ENCODE measurements at places on chromosomes 13 and 19.

DNA sequence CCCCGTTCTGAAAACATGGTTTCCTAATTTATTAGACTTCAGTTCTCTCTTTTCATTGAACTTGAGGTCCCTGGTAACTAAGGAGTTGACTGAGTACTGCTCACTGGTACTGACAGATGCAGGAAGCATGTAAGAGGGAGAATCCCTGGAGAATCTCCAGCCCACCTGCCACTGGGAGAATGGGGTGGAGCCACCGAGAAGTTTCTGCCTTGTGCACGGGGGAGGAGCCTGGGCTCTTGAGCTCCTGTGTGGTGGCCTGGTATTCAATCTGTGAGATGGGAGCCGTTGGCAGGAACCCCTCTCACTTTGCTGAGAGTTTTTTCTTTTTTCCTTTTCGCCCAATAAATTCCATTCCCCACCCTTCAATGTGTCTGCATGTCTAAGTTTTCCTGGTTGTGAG lies 13.2 kb upstream of the AKAP11 start:
- no peak for DNase-seq

DNA sequence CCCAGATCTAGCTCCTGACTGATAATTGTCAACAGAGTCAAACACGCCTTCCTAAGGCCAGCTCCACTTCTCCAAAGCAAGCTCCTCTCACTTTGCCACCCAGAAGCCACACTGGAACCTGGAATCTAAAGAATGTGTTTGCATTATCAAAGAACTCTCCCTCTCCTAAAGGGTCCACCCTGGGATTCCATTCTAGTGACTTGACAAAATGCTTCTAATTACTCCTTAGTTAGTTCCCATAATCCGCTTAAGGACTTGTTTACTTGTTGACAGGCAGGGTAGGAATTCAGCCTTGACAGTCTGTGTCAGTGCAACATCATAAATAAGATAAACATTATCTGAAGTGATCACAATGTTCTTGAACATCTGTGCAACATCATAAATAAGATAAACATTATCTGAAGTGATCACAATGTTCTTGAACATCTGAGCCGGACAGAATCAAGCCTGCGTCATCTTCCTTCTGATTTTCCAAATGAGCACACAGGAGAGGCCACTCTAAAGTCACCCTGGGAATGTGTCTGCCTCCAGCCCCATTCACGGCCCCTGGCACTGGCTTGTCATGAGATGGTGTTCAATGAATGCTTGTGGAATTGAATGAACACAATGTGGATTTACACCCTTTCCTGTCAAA lies 512.1 kb downstream of the IRS2 start:
- DNase-seq = no peak

- no peak for DNase-seq
Measured at GRCh38 chr13:30743319-30744055, 8.1 kb downstream of the ALOX5AP start.

DNA sequence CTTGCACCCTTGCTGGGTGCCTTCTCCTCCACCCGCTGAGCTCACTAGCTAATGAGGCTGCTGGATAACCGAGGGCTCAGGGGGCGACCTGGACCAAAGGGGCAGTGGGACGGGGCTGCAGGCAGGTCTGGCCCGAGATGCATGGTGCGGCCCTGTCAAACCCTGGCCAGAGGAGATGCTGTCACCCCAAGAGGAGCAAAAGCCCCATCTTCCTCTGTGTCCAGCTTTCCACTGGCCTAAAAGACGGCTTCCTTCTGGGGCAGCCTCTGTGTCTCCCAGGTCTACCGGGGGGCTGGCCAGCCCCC lies 261.8 kb downstream of the TBC1D4 start:
- no peak for DNase-seq

- DNase-seq = no peak
Measured at GRCh38 chr19:19165396-19165795, 4.7 kb downstream of the MEF2B start.

- DNase-seq = no peak
Measured at GRCh38 chr13:77696879-77697216, 639 bp upstream of the SLAIN1 start.

GRCh38 chr13:96020155-96020575 lies 33.0 kb downstream of the UGGT2 start:
- DNase-seq = peak; percentile 18

- DNase-seq = no peak
Measured at GRCh38 chr13:95707442-95708390, 30.8 kb downstream of the DNAJC3 start.

GRCh38 chr13:113927661-113928581 lies 46.0 kb downstream of the C13orf46 start:
- DNase-seq = no peak

DNA sequence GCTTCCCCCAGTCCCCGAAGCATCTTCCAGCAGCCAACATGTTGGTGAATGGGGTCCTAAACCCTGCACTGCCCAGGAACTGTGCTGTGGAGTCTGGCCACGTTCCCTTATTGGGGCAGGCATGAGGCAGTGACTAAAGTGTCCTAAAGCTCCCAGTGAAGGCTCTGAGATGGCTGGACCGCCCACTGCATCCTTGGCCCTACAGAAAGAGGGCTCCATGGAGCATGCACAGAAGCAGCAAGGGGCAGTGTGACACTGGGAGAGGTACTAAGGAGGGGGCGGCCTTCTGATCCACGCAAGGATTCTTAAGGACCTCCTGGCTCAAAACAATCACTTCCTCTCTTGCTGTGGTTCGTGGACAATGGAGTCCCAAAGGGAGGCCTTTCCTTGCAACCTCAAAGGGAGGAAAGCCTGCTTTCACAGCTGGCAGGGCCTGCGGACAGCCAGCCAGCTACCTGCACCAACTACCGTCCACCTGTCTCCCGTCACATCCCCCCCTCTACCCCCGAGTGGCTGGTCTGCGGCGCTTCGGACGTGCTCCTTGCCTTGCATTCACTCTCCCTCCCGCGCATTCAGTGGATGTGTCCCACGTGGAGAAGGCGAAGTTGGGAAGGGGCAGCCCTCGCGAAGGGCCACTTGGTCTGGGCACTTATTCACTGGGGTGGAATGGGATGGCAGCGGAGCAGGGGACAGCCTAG lies 63.9 kb upstream of the STARD13 start:
- DNase-seq = no peak

DNA sequence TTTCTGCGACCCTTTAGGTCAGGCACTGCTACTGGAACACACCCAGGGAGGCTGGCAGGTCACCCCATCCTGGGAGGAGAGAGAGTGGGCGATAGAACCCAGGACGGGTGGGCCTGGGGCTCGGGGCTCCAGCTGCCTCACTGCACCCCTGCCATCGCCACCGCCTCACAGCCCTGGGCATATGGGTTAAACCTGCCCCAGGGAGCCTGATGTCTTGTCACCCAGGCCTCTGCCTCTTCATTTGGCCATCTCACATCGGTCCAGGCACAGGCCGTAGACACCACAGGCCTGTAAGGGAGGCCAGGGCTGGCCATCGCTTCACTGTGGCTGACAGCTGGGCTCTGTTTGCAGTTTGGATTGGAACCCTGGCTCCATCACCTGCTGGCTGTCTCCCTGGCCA lies 10.2 kb downstream of the PRPF31 start:
- no peak for DNase-seq

DNA sequence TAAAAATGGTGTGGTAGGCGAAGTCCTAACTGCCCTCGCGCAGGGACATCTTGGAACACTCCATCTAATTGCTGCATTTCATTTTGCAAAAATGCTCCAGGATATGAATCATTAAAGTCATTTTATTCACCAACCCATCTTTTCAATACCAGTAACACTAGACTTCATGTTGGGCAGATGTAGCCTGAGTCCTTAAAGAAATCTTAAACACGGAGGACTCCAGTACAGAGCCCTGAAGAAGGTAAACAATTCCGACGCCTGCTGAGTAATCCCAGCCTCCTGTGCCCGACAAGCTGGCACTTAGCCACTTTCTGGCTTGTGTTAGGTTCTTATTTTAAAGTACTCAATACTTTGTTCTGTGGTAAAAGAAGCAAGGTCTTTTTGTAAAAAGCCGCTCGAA lies 58.0 kb upstream of the IRS2 start:
- no peak for DNase-seq

DNA sequence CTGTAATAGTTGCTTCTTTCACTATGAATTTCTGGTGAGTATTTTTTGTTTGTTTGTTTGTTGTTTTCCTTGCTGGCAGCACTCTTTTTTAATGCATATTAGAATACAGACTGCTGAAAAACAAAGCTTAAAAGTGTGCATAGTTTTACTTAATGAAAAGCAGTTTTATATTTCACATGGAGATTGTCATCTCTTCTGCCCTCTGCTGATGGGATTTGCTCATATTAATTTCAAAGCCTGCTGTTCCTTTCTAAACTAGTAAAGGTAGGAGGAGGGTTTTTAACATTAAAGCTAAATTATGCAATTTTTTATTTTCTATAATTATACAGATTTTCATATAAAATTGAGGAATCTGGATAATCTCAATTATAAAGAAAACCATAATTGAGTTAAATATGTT lies 692.6 kb upstream of the SLITRK1 start:
- no peak for DNase-seq

- no peak for DNase-seq
Measured at GRCh38 chr13:80118506-80118905, 222.4 kb downstream of the SPRY2 start.

- DNase-seq = no peak
Measured at GRCh38 chr13:106337096-106337850, 198.2 kb downstream of the EFNB2 start.

- DNase-seq = no peak
Measured at GRCh38 chr13:94722609-94723345, 10.4 kb upstream of the SOX21 start.

GRCh38 chr13:73677048-73677601 lies 457.1 kb downstream of the KLF12 start:
- DNase-seq = no peak

- DNase-seq = no peak
Measured at GRCh38 chr13:100363874-100364273, 224.7 kb downstream of the GGACT start.

GRCh38 chr19:33661336-33661735 lies 39.6 kb downstream of the CHST8 start:
- no peak for DNase-seq

GRCh38 chr19:18991006-18991405 lies 42.3 kb downstream of the SUGP2 start:
- DNase-seq = no peak

DNA sequence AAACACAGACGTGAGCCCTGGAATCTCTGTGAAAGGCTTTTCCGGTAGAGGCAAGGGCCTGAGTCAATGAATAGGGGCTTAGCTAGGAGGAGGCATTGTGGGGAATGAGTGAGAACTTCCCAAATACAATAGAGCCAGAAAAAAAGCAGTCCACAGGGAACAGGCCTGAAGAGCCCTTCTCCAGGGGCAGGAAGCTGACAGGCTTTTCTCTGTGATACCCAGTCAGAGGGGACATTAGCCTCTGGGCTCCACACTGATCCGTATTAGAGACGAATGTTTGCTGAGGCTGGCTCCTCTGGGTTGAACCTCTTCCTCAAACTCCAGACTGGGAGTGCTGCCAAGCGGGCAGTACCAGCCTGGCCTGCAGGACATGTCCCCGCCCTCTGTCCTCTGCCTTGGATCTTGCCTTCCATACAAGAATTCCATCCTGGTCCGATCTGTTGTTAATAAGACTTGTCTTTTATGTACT lies 2.3 kb downstream of the DHRS12 start:
- no peak for DNase-seq

GRCh38 chr13:35630551-35631275 lies 154.2 kb upstream of the MAB21L1 start:
- peak; percentile 18 for DNase-seq

DNA sequence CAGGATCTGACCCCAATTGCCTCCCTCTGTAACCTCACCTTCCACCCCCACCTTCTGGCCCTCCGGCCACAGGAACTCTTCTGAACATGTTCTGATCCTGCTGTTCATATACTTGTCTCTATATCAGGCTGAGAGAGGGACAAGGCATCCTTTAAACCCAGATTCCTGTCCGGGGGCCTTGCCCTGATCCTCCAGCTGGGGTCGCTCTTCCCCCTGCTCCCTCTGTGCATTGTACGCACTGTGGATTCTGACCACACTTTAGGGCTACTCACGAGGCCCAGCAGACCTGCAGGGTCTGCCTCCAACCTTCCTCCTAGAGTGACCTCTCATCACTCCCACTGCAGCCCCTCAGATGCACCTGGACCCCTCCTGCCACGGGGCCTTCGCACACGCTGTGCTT lies 269.3 kb downstream of the UQCRFS1 start:
- DNase-seq = no peak

Data from DMS 273 treated with DMSO at 0.1 percent for 48 hours (cell line).